Naive B cell (primary cell): ENCODE measurements at places on chromosomes 2 and 18. TPM values are rescaled to one million over a fixed set of nuclear protein-coding genes. Genes with fewer than 3 reads are reported as not detected.

DNA sequence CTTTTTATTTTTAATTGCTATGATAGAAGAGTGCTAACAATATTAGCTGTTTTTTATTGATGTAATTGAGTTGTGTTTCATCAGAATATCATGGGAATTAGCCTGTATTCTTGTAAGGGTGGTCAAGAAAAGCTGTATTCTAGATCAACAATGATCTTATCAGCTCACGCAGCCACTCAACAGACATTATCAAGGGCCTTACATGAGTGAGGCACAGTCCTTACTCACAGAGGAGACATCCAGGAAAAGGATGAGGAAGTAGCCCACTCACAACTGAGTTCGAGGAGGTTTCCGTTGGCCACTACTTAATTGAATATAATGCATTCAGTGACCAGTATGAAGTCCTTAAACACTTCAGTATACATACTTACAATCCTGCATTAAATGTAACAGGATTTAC is 152.5 kb downstream of the AFF3 start:
- no peak for DNase-seq

DNA sequence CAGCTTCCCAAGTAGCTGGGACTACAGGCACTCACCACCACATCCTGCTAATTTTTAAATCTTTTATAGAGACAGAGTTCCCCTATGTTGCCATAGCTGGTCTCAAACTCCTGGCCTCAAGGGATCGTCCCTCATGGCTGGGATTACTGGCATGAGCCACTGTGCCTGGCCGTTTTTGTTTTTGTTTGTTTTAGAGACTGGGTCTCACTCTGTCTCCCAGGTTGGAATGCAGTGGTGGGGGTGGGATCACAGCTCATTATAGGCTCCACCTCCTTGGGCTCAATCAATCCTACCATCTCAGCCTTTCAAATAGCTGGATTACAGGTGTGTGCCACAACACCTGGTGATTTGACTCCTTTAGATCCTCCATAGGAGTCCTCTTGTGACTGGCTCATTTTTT is 19.5 kb upstream of the ZDBF2 start:
- no peak for DNase-seq

DNA sequence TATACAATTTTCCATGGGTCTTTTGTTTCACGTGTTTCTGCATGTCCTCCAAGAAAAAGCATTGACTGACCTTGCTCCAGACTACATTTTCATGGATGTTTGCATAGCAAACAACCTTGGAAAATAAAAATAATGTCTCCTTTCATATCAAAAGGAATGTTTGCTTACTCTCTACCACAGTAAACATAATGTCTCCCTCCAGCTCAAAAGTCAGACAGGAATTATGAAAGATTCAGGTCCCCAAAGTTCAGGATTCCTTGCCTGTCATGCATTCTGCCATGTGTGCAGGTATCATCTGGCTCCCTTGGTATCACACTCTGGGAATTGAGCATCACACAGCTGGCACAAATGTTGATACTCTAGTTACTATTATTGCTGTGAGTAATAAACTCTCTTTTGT is 103.1 kb upstream of the ZC3H15 start:
- DNase-seq, result no peak

DNA sequence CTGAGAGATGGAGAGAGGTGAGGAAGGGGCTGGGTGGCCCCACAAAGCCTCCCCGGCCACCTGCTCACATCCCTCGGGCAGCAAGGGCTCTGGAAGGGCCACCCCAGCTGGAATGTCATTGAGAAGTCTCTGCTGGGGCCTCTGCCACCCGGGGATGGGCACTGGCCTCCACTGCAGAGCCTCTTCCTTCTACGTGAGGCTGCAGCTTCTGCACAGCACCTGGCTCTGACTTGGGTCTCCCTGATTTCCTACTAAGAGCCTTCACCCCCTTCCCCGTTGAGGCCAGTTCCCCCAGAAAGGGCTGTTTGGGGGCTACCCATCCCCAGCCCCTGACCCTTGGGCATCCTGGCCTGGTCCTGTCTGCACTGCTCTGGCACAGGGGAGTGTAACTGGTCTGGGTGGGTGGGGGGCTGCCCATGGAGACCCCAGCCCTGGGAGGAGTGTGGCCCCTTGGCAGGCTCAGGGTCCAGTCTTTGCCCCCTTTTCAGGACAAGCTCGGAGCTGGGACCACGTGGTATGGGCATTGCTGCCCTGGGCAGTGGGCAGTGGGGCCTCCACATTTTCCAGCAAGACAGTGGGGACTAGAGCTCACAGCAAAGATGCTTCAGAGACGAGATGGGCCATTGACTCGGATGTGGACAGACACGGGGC is 5.6 kb downstream of the PDCD1 start:
- no peak for DNase-seq

DNA sequence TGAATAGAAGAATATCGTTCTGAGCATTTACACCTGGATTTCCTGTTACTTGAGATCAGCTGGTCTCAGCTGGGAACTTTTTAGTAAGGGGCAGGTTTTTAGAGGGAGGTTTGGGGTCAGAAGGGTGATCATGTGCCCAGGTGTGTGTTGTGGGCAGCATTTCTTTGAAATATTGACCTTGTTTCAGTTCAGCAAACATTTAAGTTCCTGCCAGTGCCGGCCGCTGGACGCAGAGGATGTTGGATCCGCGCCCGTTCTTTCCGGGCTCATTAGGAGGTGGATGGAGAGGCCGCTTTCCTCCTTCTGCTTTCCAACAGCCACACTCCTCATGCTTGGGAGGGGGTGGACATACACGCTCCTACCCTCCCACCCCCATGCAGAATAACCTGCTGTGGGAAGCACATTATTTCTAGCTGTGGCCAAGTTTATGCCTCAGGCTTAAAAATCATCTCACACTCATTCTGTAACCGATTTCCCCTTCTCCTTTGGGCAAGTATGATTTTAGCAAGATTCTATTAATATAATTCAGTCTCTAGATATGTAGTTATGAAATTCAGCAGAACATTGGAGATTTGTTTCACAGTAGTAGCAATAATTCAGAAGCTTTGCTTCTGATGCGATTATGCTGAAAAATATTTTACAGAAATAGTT is 131.4 kb downstream of the ZNF236 start:
- DNase-seq, result no peak

DNA sequence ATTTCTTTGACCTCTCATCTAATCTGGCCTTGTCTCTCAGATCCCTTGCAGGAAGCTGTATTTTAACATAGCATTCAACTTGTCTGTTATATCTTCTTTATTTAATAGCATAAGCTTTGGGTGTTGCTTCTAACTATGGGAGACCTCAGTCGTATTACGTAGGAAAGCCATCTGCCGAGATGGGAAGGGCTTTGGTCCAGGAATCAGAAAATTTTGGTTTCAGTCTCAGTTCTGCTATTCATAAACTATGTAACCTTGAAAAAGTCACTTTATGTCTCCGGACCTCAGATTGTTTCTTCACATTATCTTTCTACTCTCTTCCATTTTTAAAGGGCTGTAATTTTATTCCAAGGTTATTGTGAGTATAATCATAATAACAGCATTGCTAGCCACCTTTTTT is 297.7 kb downstream of the SATB2 start:
- no peak for DNase-seq

GRCh38 chr2:168802859-168803725 is 655 bp downstream of the NOSTRIN start:
- no peak for DNase-seq

DNA sequence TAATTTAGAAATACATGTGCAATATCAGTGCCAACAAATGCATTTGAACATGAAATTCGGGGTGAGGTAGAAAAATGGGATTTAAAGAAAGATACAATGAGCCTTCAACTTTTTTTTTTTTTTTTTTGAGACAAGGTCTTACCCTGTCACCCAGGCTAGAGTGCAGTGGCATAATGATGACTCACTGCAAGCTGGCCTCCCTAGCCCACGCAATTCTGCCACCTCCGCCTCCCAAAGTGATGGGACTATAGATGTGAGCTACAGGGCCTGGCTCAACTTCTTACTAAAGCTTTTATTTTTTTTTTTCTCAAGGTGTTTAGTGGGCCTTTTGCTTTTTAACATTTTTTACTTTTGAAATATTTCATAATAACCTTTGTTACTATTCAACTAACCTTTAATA is 365.6 kb downstream of the LRRTM4 start:
- DNase-seq, result no peak

Gene OTOF
- not detected for polyA plus RNA-seq

- no peak for DNase-seq
Observed at GRCh38 chr2:54012538-54013141, 41.8 kb upstream of the PSME4 start.

Gene SCYGR2
- not detected for polyA plus RNA-seq

DNA sequence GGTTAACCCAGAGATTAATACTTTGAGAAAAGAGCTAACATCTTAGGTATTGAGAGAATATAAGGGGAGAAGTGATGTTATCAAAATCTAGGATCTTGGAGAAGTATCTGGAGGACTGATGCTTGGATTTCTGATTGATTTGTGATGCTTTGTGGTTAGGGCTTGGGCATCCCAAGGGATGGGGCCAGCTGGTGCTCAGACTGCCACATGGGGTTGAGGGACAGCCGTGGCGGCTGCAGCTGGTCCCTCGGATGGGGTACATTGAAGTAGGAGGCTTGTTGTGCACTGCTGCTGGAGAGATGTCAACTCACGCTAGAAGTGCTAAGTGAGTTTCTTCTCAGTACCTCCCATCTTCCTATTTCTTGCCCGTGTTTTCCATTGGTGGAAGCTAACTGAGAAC is 22.4 kb downstream of the HRH4 start:
- DNase-seq, result no peak

Gene PKDCC
- not detected for polyA plus RNA-seq

DNA sequence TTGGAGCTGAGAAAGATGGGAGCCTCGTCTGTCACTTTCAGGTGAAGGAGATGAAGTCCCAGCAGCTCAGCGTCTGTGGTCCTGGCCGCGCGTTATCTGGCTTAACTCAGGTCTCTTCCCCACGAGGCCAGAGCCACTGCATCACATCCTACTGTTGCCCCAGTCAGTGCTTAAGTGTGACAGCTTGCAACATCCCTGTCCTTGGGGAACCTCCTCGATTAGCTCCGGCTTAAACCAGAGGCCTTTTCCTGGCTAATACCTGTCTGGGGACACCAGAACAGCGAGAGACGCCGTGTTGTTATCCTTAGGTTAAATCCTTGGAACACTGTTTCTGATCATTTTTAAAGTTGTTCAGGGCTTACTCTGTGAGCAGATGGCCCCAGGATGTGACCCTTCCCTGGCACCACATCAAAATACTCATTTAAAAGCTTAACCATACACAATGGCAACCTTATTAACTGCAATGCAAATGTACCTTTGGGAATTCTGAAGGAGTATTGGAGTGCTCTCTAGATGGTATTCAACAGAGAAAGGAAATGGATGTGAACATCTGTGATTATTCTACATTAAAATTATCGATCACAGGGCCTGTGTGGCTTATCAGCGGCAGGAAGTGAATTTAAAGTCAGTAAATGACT is 61.2 kb upstream of the SPP2 start:
- DNase-seq, result no peak

Gene ERFE
- not detected for polyA plus RNA-seq

DNA sequence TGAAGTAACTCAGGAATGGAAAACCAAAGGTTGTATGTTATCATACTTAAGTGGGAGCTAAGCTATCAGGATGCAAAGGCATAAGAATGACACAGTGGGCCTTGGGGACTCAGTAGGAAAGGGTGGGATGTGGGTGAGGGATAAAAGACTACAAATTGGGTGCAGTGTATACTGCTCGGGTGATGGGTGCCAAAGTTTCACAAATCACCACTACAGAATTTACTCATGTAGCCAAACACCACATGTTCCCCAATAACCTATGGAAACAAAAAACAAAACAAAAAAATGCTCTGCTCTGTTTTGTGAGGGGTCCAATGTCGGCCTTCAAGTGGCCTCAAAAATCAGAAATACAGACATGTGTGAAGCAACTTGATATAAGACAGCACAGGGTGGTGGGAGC is 8.9 kb upstream of the RNF144A start:
- no peak for DNase-seq

DNA sequence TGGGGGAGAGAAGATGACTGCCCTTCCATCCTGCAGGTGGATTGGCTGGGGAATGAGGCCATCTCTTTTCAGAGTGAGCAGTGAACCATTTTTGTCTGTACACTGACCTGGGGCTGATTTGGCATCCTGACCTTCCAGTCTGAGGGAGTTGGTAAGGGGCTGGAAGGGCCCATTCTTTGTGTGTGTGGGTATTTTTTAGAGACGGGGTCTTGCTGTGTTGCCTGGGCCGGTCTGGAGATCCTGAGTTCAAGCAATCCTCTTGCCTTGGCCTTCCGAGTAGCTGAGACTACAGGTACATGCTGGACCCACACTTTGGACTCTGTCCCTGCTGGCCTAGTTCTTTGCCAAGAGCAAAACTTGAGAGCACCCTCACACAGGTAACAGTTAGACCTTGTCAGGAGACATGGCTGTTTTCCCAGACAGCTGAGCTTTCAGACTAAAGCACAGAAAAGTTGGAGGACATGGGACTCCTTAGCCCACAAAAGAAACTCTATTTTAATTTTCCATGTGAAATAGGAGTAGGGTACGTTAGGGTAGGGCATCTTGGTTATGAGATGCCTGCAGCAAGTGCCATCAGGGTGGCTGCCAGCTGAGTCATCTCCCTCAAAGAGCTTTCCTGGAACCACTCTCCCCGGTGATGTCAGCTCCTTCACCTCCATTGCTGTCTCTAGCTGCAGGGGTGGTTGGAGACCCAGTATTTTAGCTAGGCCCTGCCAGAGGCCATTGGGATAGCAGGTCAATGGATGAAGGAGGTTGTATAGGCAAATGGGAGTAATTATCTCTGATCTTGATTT is 60.7 kb downstream of the DGKD start:
- no peak for DNase-seq

GRCh38 chr18:52715421-52715820 is 375.4 kb downstream of the DCC start:
- no peak for DNase-seq

Gene ABCG8
- 0.05 TPM for polyA plus RNA-seq

Gene PROKR1
- not detected for polyA plus RNA-seq

GRCh38 chr2:54420524-54421172 is 35.5 kb upstream of the SPTBN1 start:
- DNase-seq, result no peak

Gene TPO
- polyA plus RNA-seq, result not detected

- no peak for DNase-seq
Observed at GRCh38 chr2:6526093-6526824, 339.4 kb downstream of the CMPK2 start.

DNA sequence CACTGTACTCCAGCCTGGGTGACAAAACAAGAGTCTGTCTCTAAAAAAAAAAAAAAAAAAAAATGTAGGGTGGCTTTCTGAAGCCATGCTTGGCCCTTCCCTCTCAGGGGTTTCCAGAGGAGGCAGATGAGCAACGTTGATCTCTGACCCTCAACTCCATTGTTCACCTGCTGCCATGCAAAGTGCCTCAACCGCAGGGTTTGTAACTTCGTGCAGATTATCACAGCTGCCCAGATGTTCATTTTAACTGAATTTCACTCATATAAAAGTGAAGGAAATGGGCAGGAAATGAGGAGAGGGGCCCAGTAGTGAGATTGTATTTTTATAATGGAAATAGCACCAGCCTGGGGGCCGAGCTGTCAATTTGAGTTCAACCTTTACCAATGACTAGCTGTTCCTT is 14.9 kb upstream of the B3GNT2 start:
- no peak for DNase-seq

Gene GDF7
- 0.67 TPM for polyA plus RNA-seq

- no peak for DNase-seq
Observed at GRCh38 chr2:109200616-109201464, 71.8 kb downstream of the SH3RF3 start.

Gene RTKN
- not detected for polyA plus RNA-seq

Gene SS18
- 31.4 TPM for polyA plus RNA-seq

Gene SGPP2
- 0.15 TPM for polyA plus RNA-seq

Gene RFTN2
- polyA plus RNA-seq, result not detected
